ENCODE measurements at places on chromosomes 6 and 20.

DNA sequence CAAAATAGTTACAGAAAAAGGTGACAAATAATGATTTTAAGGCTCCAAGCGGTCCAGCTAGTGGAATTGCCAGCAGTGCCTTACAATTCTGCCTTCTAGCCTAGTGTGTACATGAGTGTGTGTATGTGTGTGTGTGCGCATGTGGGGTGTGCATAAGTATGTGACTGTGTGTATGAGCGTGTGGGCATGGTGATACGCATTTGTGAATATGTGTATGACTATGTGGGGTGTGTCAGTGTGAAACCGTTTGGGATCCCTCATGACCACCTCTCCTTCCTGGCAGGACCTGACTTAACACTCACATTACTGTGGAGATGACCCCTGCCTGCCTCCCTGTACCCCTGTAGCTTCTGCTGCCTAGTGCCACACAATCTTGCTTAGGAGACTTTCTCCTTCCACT lies 40.4 kb upstream of the RNF182 start:
- no peaks in the 10 kb centered on the region for H3K4me1 ChIP-seq
- H3K27ac ChIP-seq: no peak overlapping the region
- DNase-seq: no peak
- no peaks in the 10 kb centered on the region for H3K27me3 ChIP-seq
- no peak overlapping the region for H3K4me3 ChIP-seq
- H3K36me3 ChIP-seq: no peaks in the 10 kb centered on the region

- no peaks in the 10 kb centered on the region for H3K4me1 ChIP-seq
- no peaks in the 10 kb centered on the region for H3K27me3 ChIP-seq
- no peaks in the 10 kb centered on the region for H3K36me3 ChIP-seq
- no peak overlapping the region for H3K4me3 ChIP-seq
- H3K27ac ChIP-seq: no peak overlapping the region
These were observed 5.7 kb upstream of the OSTM1 start for GRCh38 chr6:108080010-108080780.

- no peaks in the 10 kb centered on the region for H3K4me1 ChIP-seq
- no peak overlapping the region for H3K27ac ChIP-seq
- H3K4me3 ChIP-seq: no peak overlapping the region
- H3K36me3 ChIP-seq: no peaks in the 10 kb centered on the region
- DNase-seq: no peak
- H3K27me3 ChIP-seq: no peaks in the 10 kb centered on the region
These were observed 53.1 kb downstream of the TSPYL4 start for GRCh38 chr6:116200619-116201249.

- DNase-seq: no peak
- H3K4me3 ChIP-seq: peak overlapping the region; percentile 13
- H3K4me1 ChIP-seq: no peaks in the 10 kb centered on the region
These were observed 967 bp downstream of the KIAA0408 start for GRCh38 chr6:127458222-127458621.

- no peaks in the 10 kb centered on the region for H3K4me1 ChIP-seq
- H3K27me3 ChIP-seq: no peaks in the 10 kb centered on the region
- H3K36me3 ChIP-seq: no peaks in the 10 kb centered on the region
- H3K4me3 ChIP-seq: no peak overlapping the region
- DNase-seq: no peak
These were observed 49.2 kb downstream of the EIF2S2 start for GRCh38 chr20:34062570-34063482.

GRCh38 chr6:143948208-143948607 lies 59.9 kb downstream of the PLAGL1 start:
- no peak overlapping the region for H3K27ac ChIP-seq
- H3K4me3 ChIP-seq: no peak overlapping the region
- peaks cover 6% of the 10 kb centered on the region for H3K4me1 ChIP-seq
- H3K36me3 ChIP-seq: no peaks in the 10 kb centered on the region
- no peak for DNase-seq

- H3K27ac ChIP-seq: no peak overlapping the region
- no peaks in the 10 kb centered on the region for H3K27me3 ChIP-seq
- no peaks in the 10 kb centered on the region for H3K36me3 ChIP-seq
These were observed 441.7 kb upstream of the RNF217 start for GRCh38 chr6:124520514-124520913.

DNA sequence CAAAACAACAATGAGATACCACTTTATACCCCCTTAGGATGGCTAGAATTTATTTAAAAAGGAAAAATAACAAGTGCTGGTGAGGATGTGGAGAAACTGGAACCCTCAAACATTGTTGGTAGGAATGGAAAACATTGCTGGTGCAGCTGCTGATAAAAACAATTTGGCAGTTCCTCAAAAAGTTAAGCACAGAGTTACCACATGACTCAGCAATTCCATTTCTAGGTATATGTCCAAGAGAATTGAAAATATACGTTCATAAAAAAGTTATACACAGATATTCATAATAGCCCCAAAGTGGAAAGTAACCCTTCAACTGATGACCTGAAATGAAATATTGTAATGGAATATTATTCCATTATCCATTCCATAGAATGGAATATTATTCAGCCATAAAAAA lies 55.0 kb downstream of the CD83 start:
- H3K27ac ChIP-seq: no peak overlapping the region
- H3K4me3 ChIP-seq: no peak overlapping the region
- no peaks in the 10 kb centered on the region for H3K4me1 ChIP-seq
- DNase-seq: no peak

DNA sequence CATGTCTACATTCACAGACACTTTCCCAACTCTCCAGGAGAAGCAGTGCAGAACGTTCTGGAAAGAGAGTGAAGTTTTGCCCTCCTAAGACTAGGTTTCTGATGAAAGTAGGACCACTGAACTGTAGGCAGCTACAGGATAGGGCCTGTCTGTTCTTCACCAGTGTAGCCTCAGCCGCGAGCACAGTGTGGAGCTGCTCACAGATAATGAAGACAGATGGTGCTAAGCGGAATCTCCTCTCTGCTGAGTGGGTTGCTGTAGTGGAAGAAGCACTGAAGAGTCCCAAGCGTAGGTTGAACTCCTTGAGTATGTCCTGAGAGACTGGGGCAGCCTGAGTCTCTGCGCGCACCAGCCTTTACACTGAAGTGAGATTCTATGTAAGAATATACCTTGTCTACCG lies 170.2 kb downstream of the PACRG start:
- H3K36me3 ChIP-seq: no peaks in the 10 kb centered on the region
- H3K4me3 ChIP-seq: no peak overlapping the region
- no peaks in the 10 kb centered on the region for H3K4me1 ChIP-seq

DNA sequence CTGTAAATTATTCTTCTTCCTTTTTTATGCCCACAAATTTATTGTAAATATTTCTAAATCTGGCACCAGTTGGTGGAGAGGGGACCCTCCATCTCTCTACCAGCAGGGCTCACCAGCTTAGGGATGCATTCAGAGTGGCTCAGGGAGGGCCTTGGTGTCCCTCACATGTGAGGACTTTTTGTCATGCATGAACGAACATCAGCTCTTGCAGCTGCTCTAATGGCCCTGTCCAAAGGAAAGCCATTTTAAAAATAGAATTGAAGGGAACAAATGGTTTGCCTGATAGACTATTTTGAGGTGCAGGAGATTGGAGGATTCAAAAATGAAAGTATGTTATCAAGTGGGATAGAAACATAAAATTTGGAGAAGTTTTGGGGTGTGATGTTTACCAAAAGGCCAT lies 37.5 kb upstream of the KLHL31 start:
- no peaks in the 10 kb centered on the region for H3K36me3 ChIP-seq
- H3K4me3 ChIP-seq: no peak overlapping the region
- no peaks in the 10 kb centered on the region for H3K27me3 ChIP-seq
- H3K4me1 ChIP-seq: no peaks in the 10 kb centered on the region
- H3K27ac ChIP-seq: no peak overlapping the region

DNA sequence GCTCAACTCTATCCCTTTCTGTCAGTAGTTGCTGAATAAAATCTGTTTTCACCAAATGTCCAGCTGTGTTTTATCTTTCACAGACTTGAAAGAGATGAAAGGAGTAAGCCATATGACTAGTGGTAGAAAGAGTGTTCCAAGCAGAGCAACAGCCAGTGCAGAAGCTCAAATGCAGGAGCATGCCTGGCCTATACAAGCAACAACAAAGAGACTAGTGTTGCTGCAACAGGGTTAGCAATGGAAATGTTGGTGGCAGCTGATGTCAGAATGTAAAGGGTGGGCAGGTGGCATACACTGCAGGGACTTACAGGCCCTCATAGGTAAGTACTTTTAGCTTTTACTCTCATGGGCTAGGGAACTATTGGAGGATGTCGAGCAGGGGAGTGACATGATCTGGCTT lies 5.2 kb upstream of the HINT3 start:
- no peak overlapping the region for H3K4me3 ChIP-seq
- DNase-seq: no peak
- H3K27me3 ChIP-seq: no peaks in the 10 kb centered on the region
- H3K27ac ChIP-seq: no peak overlapping the region
- H3K4me1 ChIP-seq: no peaks in the 10 kb centered on the region

DNA sequence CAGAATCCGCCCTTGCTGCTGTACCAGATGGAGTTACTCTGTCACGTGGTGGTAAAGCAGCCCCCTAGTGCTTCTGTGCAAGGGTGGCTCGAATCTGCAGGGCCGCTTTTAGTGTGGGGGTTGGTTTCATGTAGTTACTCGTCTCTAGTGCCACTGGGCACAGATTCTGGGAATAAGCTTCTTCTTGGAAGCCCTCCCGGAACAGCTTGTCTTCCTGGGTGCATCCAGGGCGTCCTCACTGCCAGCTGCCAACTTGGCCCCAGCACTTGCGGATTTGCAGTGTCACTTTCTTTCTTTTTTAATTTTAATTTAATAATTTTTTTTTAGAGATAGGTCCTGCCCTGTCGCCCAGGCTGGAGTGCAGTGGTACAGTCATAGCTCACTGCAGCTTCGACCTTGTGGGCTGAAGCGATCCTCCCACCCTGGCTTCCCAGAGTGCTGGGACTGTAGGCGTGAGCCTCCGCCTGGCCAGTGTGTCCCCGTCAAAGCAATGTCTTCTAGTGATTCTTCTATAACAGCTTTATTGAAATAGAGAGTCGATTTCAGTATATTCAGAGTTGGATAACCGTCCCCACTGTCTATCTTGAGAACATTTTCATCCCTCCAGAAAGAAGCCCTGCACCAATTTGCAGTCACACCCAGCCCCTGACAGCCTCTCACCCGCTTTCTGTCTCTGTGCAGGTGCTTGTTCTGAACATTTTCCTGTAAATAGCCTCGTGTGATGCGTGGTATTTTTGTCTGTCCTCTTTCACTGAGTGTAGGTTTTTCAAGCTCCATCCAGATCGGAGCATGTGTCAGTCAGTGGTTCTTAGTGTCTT lies 25.9 kb downstream of the PYGB start:
- no peaks in the 10 kb centered on the region for H3K27me3 ChIP-seq
- DNase-seq: no peak
- peaks cover 82% of the 10 kb centered on the region for H3K36me3 ChIP-seq
- H3K4me3 ChIP-seq: no peak overlapping the region
- H3K4me1 ChIP-seq: no peaks in the 10 kb centered on the region

- no peak overlapping the region for H3K27ac ChIP-seq
- H3K27me3 ChIP-seq: no peaks in the 10 kb centered on the region
- no peaks in the 10 kb centered on the region for H3K4me1 ChIP-seq
- no peak overlapping the region for H3K4me3 ChIP-seq
- H3K36me3 ChIP-seq: peaks cover 44% of the 10 kb centered on the region
- no peak for DNase-seq
These were observed 87.0 kb downstream of the ZMYND8 start for GRCh38 chr20:47269309-47270165.

DNA sequence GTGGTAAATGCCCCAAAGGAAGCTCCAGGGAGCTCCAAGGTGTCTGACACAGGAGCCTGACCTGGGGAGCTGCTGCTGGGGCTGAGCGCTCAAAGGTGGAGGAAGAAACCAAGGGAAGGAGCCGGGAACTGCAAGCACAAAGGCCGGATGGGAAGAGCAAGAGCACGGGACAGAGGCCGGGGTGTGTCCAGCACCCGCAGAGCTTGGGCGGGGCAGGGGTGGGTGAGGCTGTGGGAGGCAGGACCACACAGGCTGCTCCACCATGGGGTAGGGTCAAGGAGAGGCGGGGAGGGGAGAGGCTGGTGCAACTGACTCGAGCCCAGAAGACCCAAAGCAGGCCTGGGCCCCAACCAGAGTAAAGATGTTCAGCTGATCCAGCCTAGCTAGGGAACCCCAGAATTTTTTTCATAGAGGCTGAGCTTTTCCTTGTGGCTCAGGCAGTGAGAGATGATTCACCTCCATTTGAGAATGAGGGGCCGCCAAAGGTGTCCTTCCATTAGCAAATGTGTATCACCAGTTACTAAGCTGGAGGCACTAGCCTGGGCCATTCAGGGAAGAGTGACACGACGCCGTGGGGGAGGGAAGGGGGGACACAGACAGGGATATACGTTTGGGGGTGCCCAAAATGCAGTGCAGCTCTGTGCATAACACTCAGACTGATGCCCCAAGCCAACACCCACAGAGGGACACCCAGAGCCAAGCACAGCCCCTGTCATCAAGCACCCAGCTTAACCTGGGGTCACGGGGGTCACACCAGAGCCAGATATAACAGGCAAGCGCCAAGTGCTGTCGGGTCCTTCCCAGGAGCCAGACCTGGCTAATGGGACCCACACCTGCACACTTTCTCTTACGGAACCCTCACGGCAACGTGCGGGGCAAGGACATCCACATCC lies 21.3 kb upstream of the TLDC2 start:
- H3K4me3 ChIP-seq: no peak overlapping the region
- no peaks in the 10 kb centered on the region for H3K4me1 ChIP-seq
- H3K27ac ChIP-seq: no peak overlapping the region
- no peaks in the 10 kb centered on the region for H3K27me3 ChIP-seq

DNA sequence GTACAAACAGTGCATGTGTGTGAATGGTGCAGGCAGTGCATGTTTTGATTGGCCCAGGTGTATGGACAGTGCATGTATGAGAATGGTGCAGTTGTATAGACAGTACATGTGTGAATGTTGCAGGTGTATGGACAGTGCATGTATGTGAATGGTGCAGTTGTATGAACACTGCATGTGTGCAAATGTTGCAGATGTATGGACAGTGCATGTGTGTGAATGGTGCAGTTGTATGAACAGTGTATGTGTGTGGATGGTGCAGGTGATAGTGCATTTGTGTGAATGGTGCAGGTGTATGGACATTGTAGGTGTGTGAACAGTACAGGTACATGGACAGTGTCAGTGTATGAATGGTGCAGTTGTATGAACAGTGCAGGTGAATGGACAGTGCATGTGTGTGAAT lies 4.0 kb upstream of the KLHL31 start:
- H3K27me3 ChIP-seq: no peaks in the 10 kb centered on the region
- no peak overlapping the region for H3K27ac ChIP-seq
- H3K4me1 ChIP-seq: no peaks in the 10 kb centered on the region
- DNase-seq: no peak

GRCh38 chr6:52424513-52424912 lies 4.4 kb downstream of the EFHC1 start:
- H3K4me1 ChIP-seq: peaks cover 2% of the 10 kb centered on the region
- H3K36me3 ChIP-seq: no peaks in the 10 kb centered on the region
- no peaks in the 10 kb centered on the region for H3K27me3 ChIP-seq
- H3K4me3 ChIP-seq: no peak overlapping the region

GRCh38 chr6:143123081-143123480 lies 62.4 kb downstream of the AIG1 start:
- no peaks in the 10 kb centered on the region for H3K4me1 ChIP-seq
- no peak for DNase-seq
- H3K27me3 ChIP-seq: no peaks in the 10 kb centered on the region
- no peak overlapping the region for H3K27ac ChIP-seq
- H3K36me3 ChIP-seq: peaks cover 19% of the 10 kb centered on the region
- H3K4me3 ChIP-seq: no peak overlapping the region

GRCh38 chr20:38973645-38974044 lies 11.5 kb downstream of the DHX35 start:
- peaks cover 6% of the 10 kb centered on the region for H3K36me3 ChIP-seq
- H3K27me3 ChIP-seq: no peaks in the 10 kb centered on the region
- H3K4me1 ChIP-seq: no peaks in the 10 kb centered on the region
- DNase-seq: no peak

- no peaks in the 10 kb centered on the region for H3K27me3 ChIP-seq
- H3K4me1 ChIP-seq: no peaks in the 10 kb centered on the region
- H3K36me3 ChIP-seq: peaks cover 39% of the 10 kb centered on the region
- H3K4me3 ChIP-seq: no peak overlapping the region
- no peak for DNase-seq
These were observed 10.7 kb downstream of the SLC9A8 start for GRCh38 chr20:49823152-49823847.
